ENCODE measurements at places on chromosomes 12 and 14.

- DNase-seq: no peak
Observed at GRCh38 chr12:123200414-123200813, 32.5 kb downstream of the MPHOSPH9 start.

DNA sequence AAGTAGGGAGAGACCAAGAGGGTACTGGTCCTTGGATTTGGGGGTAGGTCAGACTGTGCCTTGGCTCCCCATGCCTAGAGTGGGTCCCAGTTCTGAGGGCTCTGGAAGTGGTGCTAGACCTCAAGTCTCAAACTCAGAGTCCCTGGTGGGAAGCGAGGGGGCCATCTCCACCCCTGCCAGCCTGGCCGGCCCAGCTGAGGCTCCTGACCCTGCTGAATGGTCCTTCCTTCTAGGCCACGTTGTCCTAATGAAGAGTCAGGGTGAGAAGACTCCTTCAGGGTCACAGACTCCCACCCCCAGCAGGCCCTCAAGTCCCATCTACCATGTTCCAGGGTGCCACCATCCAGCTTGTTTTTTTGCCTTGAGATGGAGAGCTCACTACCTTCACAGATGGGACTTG is 12.9 kb downstream of the SERPINA6 start:
- no peak for DNase-seq

- no peak for DNase-seq
Observed at GRCh38 chr12:85000729-85001128, 35.3 kb downstream of the TSPAN19 start.

- no peak for DNase-seq
Observed at GRCh38 chr14:95270203-95270602, 49.5 kb downstream of the CLMN start.

- no peak for DNase-seq
Observed at GRCh38 chr12:110533607-110534006, 31.5 kb downstream of the RAD9B start.

- no peak for DNase-seq
Observed at GRCh38 chr14:84433961-84434360, 1096.0 kb upstream of the FLRT2 start.

- no peak for DNase-seq
Observed at GRCh38 chr14:20458031-20458789, 3.0 kb downstream of the PIP4P1 start.
